AG08395 (cell line): ENCODE measurements at places on chromosomes 1 and 21.

- DNase-seq = no peak
Observed at GRCh38 chr1:109790735-109791494, 27.2 kb upstream of the EPS8L3 start.

GRCh38 chr1:188670837-188671236, 1806.8 kb downstream of the BRINP3 start:
- DNase-seq = no peak

DNA sequence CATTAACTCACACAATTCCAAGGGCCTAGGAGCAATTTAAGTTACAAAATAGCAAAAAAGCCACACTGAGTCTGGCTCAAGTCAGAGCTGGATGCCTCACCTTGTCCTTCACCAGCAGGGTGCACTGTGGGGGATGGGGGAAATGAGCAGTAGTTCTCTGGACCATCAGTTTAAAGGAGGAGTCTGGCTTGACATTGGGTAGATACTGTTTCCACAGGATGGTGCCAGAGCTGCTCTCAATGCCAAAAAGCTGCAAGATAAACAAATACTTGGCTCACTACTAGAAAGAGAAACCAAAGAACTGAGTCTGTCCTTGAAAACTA, 18.8 kb downstream of the EMC1 start:
- no peak for DNase-seq

GRCh38 chr1:110339407-110340206, 430 bp downstream of the RBM15 start:
- DNase-seq = peak; percentile 25

GRCh38 chr1:227603327-227603726, 40.0 kb downstream of the ZNF678 start:
- DNase-seq = no peak

- no peak for DNase-seq
Observed at GRCh38 chr1:101463195-101463594, 226.4 kb downstream of the S1PR1 start.

- DNase-seq = peak; percentile 31
Observed at GRCh38 chr21:32611471-32611997, 643 bp downstream of the CFAP298 start.

DNA sequence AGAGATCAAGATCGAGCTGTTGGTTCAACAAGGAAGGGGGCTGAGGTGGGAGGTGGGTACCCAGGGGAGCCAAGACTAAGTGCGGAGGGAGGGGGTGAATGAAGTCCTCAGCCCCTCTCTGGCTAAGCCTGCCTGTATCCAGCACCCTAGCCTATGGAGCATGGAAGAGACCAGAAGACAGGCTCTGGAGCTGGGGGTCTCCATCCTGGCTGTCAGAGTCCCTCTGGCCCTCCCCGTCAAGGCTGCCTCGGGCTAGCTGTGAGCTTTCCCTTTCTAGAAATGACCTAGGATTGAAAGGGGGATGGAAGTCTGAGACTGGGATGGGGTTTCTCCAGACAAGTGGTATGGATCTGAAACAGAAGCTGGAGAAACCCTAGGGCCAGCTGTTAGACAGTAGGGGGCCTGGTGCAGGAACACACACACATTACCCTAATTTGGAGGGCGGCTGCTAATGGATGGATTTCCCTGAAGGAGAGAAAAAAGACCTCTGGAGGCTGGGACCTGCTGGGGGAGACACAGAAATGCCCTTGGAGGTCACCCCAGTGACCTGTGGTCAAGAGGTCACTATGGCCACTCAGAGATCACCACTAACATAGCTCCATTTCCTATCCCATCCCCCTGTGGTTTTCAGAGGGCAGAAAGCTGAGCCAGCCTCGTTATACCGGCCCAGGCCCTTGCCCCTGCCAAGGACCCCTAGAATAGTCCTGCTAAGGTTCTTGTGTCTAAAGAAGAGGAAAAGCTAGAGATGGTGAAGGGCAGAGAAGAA, 107.8 kb downstream of the TMEM53 start:
- DNase-seq = no peak

DNA sequence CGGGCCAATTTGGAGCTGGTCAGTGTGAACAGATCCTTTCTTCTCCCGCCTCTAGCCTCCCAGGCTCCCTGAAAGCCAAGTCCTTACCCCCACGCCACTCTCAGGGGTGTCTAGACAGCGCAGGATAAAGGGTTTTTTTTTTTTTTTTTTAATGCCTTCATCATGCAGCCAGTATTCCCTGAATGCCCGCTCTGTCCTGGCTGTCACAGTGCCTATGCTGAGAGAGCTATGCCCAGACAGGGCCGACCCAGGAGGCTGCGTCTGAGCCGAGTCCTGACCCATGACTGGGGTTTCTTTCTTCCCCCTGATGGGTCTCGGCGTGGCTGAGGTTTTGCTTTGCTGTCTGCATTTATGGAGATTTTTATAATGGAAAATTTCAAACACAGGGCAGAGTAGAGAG, 18.3 kb downstream of the SPSB1 start:
- DNase-seq = no peak

- DNase-seq = no peak
Observed at GRCh38 chr1:221739018-221739676, 2.7 kb downstream of the DUSP10 start.

DNA sequence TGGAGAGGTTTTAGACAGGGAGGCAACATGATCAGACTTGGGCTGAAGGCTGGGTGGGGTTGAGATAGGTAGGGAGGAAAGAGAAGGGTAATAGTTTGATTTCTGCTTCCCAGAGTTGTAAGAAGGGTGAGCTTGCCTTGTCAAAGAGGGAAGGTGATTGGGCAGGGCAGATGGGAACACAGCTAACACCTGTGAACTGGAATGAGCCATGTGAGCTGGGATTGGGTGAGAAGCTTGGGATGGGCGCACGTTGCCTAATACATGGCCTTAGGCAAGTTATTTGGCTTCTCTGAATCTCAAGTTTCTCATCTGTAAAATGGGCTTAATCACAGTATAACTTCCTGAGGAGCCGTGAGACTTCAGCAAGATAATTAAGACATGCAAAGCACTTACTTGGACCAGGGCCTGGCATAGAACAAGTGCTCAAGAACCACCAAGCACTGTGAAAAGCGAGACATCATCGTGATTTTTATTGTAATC, 33.8 kb upstream of the ID3 start:
- no peak for DNase-seq

DNA sequence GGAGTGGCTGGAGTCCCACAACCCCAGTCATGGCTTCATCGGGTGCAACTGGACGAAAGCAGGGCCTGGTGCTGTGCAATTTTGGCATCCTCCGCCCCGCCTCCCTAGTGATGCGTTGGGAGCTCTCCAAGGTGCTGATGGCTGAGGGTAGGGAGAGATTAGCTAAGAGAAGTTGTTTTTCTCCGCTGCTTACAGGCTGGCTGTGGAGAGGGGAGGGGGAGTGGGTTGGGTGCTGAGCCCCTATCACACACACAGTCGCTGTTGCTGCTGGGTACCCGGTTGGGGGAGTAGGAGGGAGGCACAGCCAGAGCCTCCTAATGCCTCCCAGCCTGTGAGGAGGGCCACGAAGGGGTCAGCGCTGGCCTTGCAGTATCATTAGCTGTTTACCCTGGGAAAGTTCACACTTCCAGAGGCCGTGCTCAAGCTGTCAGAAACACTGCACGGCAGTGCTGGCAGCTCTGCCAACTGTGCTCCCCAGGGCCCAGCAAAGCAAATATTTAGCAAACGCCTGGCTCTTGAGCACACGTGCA, 110.0 kb downstream of the GRIK3 start:
- no peak for DNase-seq

DNA sequence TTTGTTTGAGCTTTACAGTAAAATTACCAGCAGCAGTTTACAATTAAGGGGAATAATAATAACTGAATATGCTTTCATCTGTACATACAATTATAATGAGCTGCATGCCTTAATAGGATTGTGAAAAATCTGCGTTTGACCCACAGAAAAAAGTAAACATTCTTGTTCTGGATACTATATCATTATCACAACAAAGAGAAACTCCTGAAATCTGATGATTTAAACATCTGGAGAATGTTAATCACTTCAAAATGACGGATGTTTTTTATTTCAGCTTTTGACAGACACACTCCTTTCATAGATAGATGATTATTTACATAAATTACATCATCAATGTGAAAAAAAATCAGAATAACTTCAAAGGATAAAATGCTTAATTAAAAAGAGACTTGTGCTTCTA, 58.5 kb downstream of the TYW3 start:
- DNase-seq = no peak

GRCh38 chr1:55234016-55234415, 18.9 kb upstream of the USP24 start:
- peak; percentile 57 for DNase-seq

DNA sequence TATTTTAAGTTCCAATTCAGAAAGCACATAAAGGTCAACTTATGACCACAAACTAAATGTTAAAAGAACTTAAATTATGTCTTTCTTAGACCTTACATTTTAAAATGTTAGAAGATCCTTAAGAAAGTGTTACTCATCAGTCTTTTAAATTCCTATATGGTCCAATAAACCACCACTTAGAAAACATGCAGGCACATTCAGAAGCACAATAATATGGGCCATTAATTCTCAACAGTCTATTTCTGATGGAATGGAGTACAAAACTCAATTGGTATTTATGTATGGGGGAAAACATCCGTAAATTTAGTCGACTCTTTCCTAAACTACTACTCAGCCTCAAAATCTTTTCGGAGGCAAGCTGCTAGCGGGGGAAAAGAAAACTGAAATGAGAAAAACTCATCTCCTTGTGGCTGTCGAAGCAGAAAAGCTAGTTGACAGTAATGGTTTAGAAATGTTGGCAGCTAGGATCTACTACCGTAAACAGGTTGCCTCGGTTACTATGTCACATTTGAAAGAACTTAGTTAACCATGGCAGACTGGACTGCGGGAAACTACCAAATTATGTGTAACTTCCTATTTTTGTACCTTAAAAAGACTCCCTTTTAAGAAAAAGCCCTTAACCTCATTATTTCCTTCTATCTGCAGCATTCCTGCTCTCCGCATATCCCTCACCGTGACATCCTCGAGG, 1.0 kb downstream of the TRMT1L start:
- DNase-seq = peak; percentile 27

DNA sequence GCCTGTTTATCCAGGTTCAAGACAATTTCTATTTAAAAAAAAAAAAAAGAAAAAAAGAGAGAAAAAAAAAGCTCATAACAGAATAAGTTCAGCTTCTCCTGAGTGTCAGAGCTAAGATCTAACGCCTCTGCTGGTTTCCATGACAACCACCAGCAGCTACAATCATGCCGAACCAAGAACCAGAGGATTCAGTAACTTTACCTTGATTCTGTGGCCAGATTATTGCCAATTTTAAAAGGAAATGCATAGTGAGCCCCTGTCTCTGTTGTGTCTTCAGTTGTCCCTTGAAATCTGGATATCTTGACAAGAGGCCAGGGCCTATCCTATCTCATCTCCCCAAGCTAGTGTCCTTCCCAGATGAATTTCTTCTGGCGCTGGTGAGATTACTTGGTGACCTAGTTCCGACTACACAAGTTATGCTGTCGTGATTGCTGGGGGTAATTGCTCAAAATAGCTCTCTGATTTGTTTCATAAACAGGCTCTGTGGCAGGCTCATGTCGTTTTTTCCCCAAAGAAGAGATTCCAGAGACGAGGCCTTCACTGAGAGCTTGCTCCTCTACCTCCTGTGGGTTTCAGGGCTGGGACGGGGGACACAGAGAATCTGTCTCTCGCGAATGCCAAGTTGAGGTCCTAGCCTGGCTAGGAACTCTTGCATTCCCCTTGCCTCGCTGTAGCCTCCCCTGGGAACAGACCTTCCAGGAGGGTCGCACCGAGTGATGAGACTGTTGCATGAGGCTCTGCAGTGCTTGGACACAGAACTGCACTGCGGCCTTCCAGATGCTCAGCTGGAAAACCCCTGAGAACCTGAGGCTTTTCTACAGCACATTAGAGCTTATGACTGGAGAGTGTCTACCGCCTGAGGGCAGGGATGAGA, 32.4 kb upstream of the SCCPDH start:
- no peak for DNase-seq

DNA sequence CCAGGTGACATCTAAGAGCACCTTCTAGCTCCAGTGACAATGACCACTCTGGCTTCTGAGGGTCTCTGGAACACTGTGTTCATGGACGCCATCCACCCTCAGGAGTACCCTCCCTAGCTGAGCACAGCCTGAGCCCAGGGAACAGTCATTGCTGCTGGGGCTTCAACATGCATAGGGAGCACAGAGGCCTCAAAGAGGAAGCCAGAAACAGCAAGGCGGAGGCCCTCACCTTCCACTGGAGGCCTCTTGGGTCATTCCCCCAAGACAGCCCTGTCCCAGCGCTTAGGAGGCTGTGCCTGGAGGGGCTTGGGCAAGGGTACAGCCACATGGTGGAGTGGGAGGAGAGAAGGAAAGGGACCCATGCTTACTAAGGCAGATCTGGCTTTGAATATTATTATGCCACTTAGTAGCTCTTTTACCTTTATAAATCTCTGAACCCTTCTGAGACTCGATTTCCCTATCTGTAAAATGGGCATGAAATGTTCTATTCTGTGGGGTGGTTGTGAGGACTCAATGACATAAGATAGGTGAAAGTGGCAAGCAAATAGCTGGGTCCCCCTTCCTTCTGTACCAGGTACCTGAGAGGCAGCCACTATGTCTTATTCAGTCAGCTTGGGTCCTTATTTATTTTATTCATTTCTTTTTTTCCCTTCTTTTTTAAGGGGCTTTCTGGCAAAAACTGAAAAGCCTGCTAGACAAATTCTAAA, 32.8 kb downstream of the PTAFR start:
- no peak for DNase-seq

DNA sequence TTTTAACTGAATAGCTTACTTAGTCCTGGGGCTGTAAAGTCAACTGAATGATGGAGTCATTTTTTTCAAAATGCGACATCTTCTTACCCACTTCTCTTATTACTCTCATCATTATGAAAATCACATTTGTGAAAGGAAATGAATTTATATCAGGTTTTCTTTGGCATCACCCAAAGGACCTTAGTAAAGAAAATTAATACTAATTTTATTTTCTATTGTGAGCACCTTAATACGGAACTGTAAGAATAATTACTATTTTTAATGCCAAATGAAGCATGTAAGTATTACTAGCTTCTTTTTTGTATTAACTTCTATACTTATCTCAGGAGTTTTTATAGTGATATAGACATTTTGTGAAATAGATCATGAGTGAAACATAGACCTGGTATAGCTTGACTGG, 30.9 kb downstream of the PTPRC start:
- no peak for DNase-seq

DNA sequence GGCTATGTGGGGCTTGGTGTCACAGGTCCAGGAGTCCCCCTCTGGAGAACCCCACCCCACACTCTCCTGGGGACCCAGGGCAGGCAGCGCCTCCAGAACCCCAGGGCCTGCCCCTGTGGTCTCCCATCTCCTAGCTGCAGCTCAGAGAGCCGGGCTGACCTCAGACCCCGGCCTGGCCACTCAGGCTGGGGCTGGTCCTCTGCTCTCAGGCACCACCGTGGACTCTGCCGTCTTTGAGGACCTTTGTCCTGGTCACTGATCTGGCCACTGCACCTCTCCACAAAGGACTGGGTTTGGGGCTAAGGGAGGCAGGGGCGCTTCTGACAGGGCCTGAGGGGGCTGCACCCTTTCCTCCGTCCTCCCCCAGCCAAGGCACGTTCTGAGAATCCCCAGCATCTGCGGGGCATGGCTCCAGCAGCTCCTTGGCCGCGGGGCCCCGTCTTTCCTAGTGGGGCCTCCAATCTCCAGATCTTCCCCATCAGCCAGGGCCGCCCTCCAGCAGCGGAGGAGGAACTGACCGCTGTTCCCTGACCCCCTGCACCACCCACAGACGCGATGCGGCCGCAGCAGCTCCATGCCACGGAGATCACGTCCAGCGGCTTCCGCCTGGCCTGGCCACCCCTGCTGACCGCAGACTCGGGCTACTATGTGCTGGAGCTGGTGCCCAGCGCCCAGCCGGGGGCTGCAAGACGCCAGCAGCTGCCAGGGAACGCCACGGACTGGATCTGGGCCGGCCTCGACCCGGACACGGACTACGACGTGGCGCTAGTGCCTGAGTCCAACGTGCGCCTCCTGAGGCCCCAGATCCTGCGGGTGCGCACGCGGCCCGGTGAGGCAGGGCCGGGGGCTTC, 3.3 kb downstream of the VWA1 start:
- peak; percentile 2 for DNase-seq
